ENCODE measurements at places on chromosomes 2 and 18.

GRCh38 chr18:58201733-58202730, 158.0 kb downstream of the NEDD4L start:
- no peaks in the 10 kb centered on the region for H3K27me3 ChIP-seq
- no peaks in the 10 kb centered on the region for H3K4me1 ChIP-seq
- no peak overlapping the region for H3K4me3 ChIP-seq

- H3K4me1 ChIP-seq: no peaks in the 10 kb centered on the region
- no peak overlapping the region for H3K27ac ChIP-seq
- H3K4me3 ChIP-seq: no peak overlapping the region
- DNase-seq: no peak
Observed at GRCh38 chr2:44550561-44550960, 188.8 kb downstream of the CAMKMT start.

DNA sequence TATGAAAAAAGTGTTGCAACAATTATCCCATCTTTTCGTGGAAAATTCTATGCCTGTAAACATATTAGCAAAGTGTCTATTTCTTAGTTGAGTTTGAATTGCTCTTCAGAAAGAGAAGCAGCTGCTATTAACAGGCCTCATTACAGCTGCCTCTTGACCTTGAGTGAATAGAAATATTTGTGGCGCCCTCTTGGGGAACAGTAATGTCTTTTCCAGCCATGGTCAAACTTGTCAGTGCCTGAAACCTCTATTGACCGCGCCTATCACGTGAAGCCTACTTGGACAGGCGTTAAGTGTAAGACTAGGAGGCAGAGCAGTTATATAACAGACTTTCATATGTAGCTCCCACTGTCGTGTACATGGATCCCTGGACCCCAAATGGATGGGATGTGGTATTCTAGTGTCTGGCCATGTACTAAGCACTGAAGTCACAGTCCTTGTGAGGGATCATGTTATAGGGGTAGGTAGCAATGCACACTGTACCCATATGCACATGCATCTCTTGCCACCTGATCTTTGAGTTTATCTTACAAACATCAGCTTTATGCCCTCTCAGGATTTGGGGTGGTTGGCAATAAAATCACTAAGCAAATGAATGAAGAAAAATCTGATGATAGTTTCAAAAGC, 245.0 kb downstream of the PTGR3 start:
- no peaks in the 10 kb centered on the region for H3K4me1 ChIP-seq
- no peak for DNase-seq
- no peak overlapping the region for H3K4me3 ChIP-seq
- no peak overlapping the region for H3K27ac ChIP-seq
- H3K36me3 ChIP-seq: no peaks in the 10 kb centered on the region
- no peaks in the 10 kb centered on the region for H3K27me3 ChIP-seq

- H3K4me3 ChIP-seq: no peak overlapping the region
- H3K36me3 ChIP-seq: no peaks in the 10 kb centered on the region
- DNase-seq: no peak
- H3K27me3 ChIP-seq: no peaks in the 10 kb centered on the region
- H3K27ac ChIP-seq: no peak overlapping the region
- H3K4me1 ChIP-seq: no peaks in the 10 kb centered on the region
Observed at GRCh38 chr2:12270876-12271588, 445.7 kb upstream of the TRIB2 start.

- peaks cover 15% of the 10 kb centered on the region for H3K4me1 ChIP-seq
- no peaks in the 10 kb centered on the region for H3K36me3 ChIP-seq
- H3K4me3 ChIP-seq: no peak overlapping the region
Observed at GRCh38 chr2:216117561-216118340, 8.6 kb downstream of the XRCC5 start.

DNA sequence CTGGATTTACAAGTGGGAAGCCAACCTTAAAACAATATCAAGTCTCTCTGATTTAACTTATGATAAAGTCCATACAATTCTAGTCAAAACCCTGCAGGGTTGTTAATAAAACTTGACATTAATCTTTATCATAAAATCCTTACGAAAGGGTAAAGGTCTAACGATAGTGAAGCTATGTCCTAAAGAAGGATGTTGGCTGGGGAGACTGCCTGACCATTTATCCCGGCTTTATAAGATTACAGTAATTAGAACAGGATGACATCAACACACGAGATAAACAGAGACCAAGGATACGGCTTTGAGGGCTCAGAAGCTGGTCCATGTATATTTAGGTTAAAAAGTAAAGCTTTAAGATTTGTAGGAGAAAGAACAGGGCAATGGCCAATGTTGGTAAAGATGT, 189.0 kb upstream of the COPS8 start:
- no peak for DNase-seq
- no peak overlapping the region for H3K4me3 ChIP-seq
- no peak overlapping the region for H3K27ac ChIP-seq
- no peaks in the 10 kb centered on the region for H3K36me3 ChIP-seq

- no peak overlapping the region for H3K4me3 ChIP-seq
- no peak overlapping the region for H3K27ac ChIP-seq
- no peaks in the 10 kb centered on the region for H3K27me3 ChIP-seq
- DNase-seq: no peak
- no peaks in the 10 kb centered on the region for H3K4me1 ChIP-seq
Observed at GRCh38 chr18:666177-666576, 8.7 kb downstream of the TYMS start.

DNA sequence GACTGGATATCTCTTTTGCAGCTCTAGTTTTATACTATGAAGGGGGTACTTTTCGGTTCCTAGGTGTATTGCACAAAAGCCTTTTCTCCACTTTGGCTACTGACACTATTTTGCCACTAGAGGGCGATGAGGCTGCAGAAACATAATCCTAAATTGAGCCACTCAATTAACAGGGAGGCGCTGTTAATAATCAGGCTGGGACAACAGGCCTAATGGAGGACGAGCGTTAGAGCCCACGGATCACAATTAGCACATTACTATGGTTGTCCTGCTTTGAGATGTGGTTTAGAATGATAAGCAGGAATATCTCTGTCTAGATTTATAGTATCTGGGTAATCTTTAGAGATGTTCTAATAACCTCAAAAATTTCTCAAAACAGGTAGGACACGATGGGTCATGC, 62.2 kb upstream of the PMAIP1 start:
- H3K36me3 ChIP-seq: no peaks in the 10 kb centered on the region
- H3K27ac ChIP-seq: no peak overlapping the region
- no peaks in the 10 kb centered on the region for H3K4me1 ChIP-seq

DNA sequence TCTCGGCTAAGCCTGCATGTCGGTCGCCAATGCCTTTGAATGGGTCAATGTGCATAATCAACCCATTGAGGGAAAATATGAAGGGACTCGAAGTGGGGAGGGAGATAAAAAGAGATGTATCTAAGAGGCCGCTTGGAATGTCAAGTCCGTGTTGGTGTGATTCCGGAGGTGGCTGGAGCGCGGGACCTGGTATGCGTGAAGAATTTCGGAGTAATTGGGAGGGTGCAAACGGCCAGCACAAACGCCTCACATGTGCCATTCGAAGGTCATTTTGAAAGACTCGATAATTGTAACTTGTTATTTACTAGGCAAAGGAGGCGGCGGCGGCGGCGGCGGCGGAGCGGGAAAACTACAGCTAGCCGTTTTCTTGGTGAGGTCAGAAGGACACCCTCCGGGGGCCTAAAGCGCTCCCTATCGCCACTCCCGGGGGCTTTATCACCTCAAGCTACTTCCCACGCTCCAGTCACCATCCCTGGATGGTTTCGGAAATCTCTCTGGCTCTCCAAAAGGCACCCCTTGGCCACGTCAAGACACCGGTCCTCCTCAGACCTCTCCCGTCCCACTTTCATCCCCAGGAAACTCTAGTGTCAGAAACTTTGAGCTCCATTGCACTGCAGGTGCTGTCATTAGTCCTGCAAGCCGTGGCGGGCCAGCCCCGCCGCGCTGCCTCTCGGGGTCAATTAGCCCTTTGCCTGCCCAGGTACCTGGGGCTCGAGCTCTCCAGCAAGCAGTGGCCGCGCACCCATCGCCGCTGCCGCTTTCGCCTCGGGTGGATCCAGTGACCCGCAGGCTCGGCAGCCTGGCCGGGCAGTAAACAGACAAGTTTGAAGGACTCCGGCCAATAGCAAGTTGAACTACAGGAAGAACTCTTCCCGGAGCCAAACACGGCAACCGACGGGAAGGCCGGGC, 1.5 kb downstream of the ERBB4 start:
- peak overlapping the region; percentile 57 for H3K4me3 ChIP-seq
- H3K4me1 ChIP-seq: no peaks in the 10 kb centered on the region
- DNase-seq: no peak
- peak overlapping the region; percentile 3 for H3K27ac ChIP-seq
- H3K27me3 ChIP-seq: peaks cover 18% of the 10 kb centered on the region

- H3K4me3 ChIP-seq: no peak overlapping the region
- no peaks in the 10 kb centered on the region for H3K36me3 ChIP-seq
- H3K27ac ChIP-seq: no peak overlapping the region
- DNase-seq: no peak
Observed at GRCh38 chr18:75264195-75264594, 53.6 kb downstream of the TSHZ1 start.

DNA sequence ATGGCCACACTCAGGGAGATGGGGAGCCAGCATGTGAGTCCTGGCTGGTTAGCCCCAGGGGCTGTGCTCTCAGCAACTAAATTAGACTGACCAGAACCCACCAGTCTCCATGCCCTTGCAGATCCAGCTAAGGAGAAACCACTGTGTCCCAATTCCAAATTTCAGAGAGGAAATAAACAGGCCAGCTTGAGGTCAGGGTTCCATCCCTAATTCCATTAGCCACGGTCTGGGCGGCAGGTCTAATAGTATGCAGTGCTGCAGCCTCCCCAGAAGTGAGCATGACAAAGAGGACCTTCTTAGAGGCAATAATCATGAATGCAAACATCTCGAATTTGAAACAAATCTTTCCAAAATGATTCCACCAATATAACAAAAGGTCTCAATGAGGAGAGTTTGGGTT, 671.2 kb downstream of the BCL11A start:
- no peaks in the 10 kb centered on the region for H3K4me1 ChIP-seq
- H3K27me3 ChIP-seq: no peaks in the 10 kb centered on the region
- H3K27ac ChIP-seq: no peak overlapping the region
- no peaks in the 10 kb centered on the region for H3K36me3 ChIP-seq

- H3K27me3 ChIP-seq: peaks cover 2% of the 10 kb centered on the region
- no peaks in the 10 kb centered on the region for H3K36me3 ChIP-seq
- no peaks in the 10 kb centered on the region for H3K4me1 ChIP-seq
- no peak overlapping the region for H3K27ac ChIP-seq
- H3K4me3 ChIP-seq: no peak overlapping the region
Observed at GRCh38 chr2:170377500-170378207, 199.7 kb downstream of the MYO3B start.

DNA sequence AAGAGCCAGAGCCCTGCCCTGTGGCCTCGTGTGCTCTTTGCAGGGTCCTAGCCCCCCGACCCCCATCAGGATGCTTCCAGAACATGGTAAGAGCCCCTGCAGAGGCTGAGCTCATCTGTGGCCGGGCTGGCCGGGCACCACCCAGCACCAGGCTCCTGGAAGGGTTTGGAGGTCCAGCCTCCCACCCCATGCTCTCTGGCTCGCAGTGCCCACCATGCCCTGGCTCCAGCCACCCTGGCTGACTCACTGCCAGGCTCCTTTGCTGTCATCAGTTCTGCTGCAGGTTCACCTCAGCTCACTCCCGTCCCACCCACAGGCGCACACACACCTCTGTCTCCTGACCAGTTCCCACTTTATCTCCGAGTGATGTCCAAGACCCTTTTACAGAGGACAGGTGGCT, 37.5 kb downstream of the EIF4E2 start:
- H3K36me3 ChIP-seq: peaks cover 24% of the 10 kb centered on the region
- H3K4me1 ChIP-seq: no peaks in the 10 kb centered on the region
- H3K27me3 ChIP-seq: no peaks in the 10 kb centered on the region
- no peak overlapping the region for H3K27ac ChIP-seq
- H3K4me3 ChIP-seq: no peak overlapping the region
- DNase-seq: no peak

GRCh38 chr2:164745012-164745797, 96.4 kb downstream of the COBLL1 start:
- no peak overlapping the region for H3K4me3 ChIP-seq
- H3K27me3 ChIP-seq: no peaks in the 10 kb centered on the region
- DNase-seq: no peak
- H3K27ac ChIP-seq: no peak overlapping the region
- no peaks in the 10 kb centered on the region for H3K36me3 ChIP-seq
- H3K4me1 ChIP-seq: no peaks in the 10 kb centered on the region

GRCh38 chr18:35436076-35436649, 59.0 kb upstream of the ZNF396 start:
- no peak for DNase-seq
- no peak overlapping the region for H3K27ac ChIP-seq
- no peaks in the 10 kb centered on the region for H3K4me1 ChIP-seq

DNA sequence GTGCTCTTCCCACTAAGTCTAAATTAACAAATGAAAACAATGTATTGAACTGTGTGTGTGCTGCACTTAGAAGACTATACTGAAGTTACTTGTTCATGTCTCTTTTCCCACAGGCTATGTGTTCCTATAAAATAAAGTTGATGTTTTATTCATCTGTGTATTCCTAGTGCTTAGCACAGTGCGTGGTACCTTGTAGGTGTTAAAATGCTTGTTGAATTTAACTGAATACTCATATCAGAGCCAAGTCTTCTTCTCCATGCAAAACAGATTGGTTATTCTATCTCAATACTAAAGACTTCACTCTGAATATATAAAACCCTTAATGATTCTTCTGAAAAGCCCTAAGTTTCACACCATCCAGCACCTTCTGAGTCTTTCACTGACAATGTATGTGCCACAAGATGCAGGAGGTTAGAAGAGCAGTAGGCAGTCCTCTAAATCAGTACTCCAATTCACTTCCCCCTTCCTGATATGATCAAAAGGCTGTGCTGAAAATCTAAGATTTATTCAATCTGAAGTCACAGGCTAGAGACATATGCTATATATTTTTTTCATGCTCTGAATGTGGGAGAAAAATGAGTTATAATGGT, 231.7 kb upstream of the CCDC150 start:
- no peaks in the 10 kb centered on the region for H3K4me1 ChIP-seq
- no peak for DNase-seq
- no peak overlapping the region for H3K4me3 ChIP-seq
- H3K36me3 ChIP-seq: no peaks in the 10 kb centered on the region

DNA sequence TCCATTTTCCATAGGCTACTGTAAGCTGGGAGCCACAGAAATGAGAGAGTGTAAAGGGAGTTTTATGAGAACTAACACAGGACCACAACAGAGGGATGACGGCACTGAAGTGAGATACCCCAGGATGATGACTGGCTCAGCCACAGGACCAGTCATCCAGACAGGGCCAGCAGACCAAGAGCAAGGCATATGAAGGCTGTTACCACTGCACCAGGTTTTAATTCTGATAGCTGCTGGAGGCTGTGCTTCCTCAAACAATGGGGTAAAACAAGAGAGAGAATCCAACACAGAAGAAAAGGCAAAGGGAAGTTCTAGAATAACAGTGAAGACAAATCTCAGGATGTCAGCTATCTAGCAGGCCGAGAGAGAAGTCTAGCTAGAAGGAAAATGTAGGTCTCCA, 94.9 kb downstream of the BCL2 start:
- H3K4me3 ChIP-seq: no peak overlapping the region
- no peaks in the 10 kb centered on the region for H3K27me3 ChIP-seq
- H3K27ac ChIP-seq: peak overlapping the region; percentile 19
- no peaks in the 10 kb centered on the region for H3K36me3 ChIP-seq
- no peak for DNase-seq
- peaks cover 18% of the 10 kb centered on the region for H3K4me1 ChIP-seq

- no peaks in the 10 kb centered on the region for H3K27me3 ChIP-seq
- no peaks in the 10 kb centered on the region for H3K36me3 ChIP-seq
- DNase-seq: no peak
- no peaks in the 10 kb centered on the region for H3K4me1 ChIP-seq
- no peak overlapping the region for H3K4me3 ChIP-seq
Observed at GRCh38 chr18:39037925-39038324, 1472.3 kb upstream of the CELF4 start.
